ENCODE measurements at places on chromosomes 11 and 22. TPM values are rescaled to one million over a fixed set of nuclear protein-coding genes. Genes with fewer than 3 reads are reported as not detected.
A peak's percentile ranks its signal among the peaks of the same experiment; 100 is the strongest.

GRCh38 chr11:79390923-79391322 lies 49.9 kb downstream of the TENM4 start:
- no peak for DNase-seq

RIC8A gene
- polyA plus RNA-seq: 132 TPM

SMC1B gene
- polyA plus RNA-seq: 10.1 TPM

PCF11 gene
- polyA plus RNA-seq: 36.1 TPM

- DNase-seq: no peak
Measured at GRCh38 chr22:46507451-46508425, 29.7 kb downstream of the CELSR1 start.

BARX2 gene
- 5.0 TPM for polyA plus RNA-seq

MMP13 gene
- not detected for polyA plus RNA-seq

DNA sequence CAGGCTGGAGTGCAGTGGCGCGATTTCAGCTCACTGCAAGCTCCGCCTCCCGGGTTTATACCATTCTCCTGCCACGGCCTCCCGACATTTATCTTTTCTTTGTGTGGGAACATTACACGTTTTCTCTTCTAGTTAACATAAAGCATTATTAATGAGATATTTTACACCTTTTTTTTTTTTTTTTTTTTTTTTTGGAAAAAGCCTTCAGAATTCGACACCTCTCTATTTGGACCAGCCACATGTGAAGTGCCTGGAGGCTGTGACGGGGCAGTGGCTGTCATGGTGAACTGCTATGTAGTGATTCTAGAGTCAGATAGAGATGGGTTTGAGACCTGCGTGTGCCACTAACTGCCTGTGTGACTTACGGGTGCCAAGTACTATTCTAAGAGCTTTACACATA lies 64.3 kb downstream of the SMIM38 start:
- peak; percentile 9 for DNase-seq

DNA sequence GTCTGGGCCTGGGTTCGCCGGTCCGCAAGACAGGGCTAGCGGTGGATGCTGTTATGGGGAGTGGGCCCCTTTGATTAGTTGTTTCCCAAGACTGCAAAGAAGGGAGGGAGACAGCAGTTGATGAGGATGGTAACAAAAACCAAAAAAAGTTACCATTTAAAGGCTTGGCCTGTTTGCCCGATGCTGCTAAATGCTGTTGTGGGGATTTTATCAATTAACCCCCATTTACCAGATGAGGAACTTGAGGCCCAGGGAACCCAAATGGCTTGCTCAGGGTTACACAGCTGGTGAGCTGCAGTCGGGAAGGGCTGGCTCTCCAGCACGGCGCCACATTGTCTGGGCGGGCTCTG lies 3.4 kb downstream of the TRPT1 start:
- no peak for DNase-seq

MS4A3 gene
- polyA plus RNA-seq: 0.63 TPM

OR4D6 gene
- polyA plus RNA-seq: not detected

KCNK4 gene
- polyA plus RNA-seq: not detected

P4HA3 gene
- polyA plus RNA-seq: 8.1 TPM

DEFB131B gene
- not detected for polyA plus RNA-seq

DNA sequence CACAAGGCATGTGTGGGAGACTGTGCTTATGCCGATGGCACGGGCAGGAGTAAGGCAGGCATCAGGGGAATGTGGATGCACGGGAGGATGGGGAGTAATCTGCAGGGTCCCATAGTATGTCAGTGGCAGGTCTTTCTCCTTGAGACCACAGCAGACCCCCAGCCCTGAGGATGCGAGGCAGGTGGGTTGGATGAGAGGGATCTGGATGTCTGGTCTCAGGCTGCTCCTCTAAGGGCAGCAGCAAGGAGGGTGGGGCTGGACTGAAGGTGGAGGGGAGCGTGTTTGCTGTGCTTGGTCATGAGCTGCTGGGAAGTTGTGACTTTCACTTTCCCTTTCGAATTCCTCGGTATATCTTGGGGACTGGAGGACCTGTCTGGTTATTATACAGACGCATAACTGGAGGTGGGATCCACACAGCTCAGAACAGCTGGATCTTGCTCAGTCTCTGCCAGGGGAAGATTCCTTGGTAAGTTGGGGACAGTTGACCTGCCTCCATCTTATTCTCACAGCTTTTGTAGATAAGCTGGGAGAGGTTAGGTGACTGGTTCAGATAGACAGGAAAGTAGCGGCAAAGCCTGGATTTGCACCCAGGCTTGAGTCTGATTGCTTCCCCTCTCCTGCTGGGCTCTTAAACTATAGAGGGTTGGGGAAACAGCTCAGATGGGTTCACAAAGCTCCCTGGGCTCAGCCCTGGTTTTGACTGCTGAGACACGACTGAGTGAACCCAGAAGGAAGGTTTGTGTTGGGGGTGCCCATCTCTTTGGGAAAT lies at the start of gene APOL1:
Gene APOL1 (plus strand): TSS at position 380 of the 769 bp plus-strand sequence. CDS start 1,823 bp downstream, outside the sequence.
- DNase-seq: peak; percentile 63

- DNase-seq: no peak
Measured at GRCh38 chr11:83116015-83116641, 40.8 kb upstream of the PCF11 start.

RTN4R gene
- polyA plus RNA-seq: 2.1 TPM

DNA sequence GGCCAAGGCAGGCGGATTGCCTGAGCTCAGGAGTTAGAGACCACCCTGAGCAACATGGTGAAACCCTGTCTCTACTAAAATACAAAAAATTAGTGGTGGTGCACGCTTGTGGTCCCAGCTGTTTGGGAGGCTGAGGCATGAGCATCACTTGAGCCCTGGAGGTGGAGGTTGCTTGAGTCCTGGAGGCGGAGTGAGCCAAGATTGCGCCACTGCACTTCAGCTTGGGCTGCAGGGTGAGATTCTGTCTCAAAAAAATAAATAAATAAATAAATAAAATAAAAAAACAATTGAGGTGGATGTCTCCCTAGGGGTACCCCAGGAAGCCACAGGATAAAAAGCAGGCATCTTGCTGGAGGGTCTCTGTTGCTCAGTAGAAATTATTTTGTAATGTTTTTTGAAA lies 14.1 kb downstream of the PTPRJ start:
- DNase-seq: no peak

DNA sequence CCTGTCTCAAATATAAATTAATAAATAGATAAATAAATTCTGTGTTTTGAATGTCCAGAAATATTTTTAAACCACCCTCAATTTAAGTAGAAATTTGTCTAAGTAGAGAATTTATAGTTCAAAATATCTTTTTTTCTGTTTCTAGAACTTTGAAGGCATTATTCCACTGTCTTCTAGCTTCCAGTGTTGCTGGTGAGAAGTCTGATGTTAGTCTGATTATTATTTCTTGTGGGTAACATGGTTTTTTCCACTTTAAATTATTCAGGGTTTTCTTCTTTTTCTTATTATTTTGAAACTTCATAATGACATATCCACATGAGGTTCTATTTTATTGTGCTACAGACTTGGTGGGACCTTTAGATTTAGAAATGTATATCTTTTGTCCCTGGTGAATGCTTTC lies 46.4 kb upstream of the HEPHL1 start:
- no peak for DNase-seq

OR6X1 gene
- polyA plus RNA-seq: not detected

DNA sequence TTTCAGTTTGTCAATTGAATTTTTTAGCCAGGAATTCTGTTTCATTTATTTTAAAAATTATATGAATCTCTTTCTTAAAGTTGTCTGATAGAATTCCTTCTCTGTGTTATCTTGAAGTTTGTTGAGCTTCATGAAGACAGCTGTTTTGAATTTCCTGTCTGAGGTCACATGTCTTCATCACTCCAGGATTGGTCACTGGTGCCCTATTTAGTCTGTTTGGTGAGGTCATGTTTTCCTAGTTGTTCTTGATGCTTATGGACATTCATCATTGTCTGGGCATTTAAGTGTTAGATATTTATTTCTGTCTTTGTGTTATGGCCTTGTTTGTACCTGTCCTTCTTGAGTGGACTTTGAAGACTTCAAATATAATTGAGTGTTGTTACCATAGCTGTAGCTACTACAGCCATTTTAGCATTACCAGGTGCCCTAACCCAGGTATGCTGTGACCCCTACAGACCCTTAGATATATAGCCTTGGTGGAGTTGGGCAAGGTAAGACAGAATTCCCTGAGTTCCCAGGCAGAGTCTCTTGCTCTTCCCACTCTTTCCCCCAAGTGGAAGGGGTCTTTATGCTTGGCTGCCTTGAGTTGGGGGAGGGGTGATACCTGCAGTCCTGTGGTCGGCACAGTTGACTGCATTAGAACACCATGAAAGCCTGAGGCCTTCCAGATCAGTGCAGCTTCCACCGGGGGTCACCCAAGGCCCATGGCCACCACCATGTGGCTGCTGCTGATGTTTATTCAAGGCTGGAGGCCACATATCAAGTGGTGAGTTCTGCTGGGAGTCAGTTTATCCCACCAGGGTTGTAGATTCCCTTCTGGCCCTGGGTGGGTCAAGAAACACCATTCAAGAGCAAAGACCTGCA lies 229.6 kb downstream of the DYNC2H1 start:
- no peak for DNase-seq

C11orf86 gene
- not detected for polyA plus RNA-seq

DNA sequence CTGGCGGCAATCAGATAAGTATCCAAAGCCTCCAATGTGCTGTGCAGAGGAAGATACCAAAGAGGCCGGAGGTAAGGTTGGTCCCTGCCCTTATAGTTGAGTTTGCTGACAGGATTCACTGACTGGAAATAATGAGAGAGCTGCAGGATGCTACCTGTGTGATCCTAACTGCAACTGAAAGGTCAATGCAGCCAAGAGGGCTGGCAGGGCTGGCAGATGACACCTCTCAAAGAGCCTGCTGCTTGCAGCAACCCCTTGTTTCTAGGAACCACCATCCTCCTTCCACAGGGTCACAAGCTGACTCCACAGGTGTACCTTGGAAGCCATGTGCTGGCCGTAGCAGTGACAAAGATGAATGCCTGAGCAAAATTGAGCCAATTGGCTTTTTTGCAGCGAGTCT lies 348.1 kb downstream of the DDX10 start:
- no peak for DNase-seq

CCDC157 gene
- 69.2 TPM for polyA plus RNA-seq

- peak; percentile 70 for DNase-seq
Measured at GRCh38 chr22:36197065-36197440, 4.6 kb downstream of the APOL4 start.

DNA sequence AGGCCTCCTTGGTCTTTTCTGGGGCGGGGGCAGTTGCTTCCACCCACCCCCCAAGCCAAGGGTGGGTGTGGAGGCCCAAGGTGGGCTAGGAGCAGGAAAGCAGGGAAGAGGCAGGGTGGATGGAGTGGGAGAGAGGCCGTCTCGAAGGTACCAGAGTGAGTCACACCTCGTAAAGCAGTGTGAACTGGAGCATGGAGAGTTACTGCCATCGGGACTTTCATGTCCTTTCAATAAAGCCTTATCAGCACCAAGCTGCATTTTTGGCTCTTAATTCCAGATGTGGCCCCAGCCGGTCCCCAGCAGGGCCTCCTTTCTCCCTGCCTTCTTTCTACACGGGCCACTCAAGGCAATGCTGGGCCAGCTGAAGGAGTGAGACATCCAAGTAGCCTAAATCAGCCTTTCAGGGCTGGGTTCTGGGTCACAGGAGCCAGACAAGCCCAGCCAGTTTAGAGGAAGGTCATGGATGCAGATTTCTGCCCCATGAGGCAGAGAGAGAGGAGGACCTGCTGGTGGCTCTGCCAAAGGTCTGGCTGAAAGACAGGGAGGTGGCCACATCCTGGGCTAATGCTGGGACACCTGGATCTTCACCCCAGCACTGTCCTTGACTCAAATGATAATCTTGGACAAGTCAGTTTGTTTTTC lies 59.0 kb upstream of the CD82 start:
- DNase-seq: no peak

DNA sequence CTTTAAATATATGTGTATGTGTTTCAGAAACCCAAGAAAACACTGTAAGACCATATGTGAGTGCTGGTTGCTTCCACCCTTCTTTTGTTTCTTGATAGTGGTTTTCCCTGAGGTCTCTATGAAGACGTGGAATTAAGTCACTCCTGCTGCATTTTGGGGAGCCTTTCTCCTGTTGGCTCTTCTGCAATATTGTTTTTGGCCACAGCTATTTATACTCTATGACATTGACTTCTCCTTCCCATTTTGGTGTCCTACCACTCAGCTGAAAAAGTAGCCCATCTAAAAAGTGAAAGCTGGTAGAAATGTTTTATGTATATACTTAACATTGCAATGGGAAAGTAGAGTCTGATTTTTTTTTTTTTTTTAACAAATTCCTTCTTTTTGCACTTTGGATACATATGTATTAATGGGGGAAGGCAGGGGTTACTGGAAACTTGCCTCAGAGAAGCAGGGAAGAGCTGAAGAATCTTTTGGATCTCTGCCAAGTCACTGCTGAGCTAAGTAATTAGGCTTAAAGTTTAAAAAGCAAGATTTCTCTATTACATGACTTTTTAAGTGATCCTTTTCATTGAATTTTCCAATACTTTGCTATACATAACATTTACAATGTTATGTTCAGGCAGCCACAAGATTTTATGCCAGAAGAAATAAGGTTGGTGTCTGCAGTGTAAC lies 1.8 kb downstream of the TTC17 start:
- no peak for DNase-seq

GRCh38 chr11:6411594-6412031 lies 7.3 kb downstream of the APBB1 start:
- no peak for DNase-seq

ACR gene
- 181 TPM for polyA plus RNA-seq

SCGB1C1 gene
- not detected for polyA plus RNA-seq

DNA sequence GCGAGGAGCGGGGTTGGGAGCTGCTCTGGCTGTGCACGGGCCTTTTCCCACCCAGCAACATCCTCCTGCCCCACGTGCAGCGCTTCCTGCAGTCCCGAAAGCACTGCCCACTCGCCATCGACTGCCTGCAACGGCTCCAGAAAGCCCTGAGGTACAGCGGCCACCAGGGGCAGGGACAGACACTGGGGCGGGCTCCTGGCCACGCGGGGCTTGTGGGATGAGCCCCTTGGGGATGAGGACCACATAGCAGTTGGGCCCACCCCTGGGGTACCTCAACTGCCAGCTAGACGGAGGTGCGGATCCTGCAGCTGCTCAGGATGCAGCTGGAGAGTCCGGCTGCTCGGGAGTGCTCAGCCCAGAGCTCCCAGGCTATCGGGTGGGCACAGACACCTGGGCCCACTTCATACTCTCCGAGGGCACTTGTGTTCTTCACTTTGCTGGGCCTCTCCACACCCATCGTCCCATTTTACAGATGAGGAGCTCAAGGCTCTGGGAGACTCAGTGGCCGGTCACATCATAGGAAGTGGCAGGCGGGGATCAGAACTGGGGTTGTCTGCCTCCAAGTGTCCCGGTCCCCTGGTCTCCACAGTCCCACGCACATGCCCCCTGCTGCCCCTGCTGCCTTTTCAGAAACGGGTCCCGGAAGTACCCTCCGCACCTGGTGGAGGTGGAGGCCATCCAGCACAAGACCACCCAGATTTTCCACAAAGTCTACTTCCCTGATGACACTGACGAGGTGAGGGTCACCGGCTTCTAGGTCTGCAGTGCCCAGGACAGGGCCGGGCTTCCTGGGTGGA lies 77.6 kb downstream of the MYO7A start:
- no peak for DNase-seq

OR52I2 gene
- not detected for polyA plus RNA-seq

DNA sequence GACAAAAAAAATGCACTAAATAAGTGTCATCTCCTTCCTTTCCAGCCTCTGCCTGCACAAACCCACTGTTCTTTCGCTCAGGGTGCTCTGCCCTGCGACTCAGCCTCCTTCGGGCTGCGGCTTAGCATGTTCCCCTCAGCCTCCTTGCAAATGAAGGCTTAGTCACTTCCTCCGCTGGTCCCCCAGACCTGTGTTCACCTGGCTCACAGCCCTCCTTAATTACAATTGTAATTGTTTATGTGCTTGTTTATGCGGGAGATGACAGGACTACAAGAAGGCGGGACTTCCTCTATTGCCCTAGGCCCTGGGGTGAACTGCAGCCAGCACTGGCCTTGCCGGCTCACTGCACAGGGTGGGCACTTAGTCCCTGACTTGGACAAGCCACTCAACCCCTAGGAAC lies 303.6 kb downstream of the KIRREL3 start:
- DNase-seq: no peak

HORMAD2 gene
- 45.2 TPM for polyA plus RNA-seq

Data from testis (tissue), 5 donors.